Activated gamma-delta T cell treated with anti-CD3 and anti-CD28 coated beads, Interleukin-2, amount 50 U/mL, for 16 hours (primary cell): ENCODE measurements at places on chromosomes 16 and 17.
A peak's percentile ranks its signal among the peaks of the same experiment; 100 is the strongest.

- no peak for DNase-seq
Observed at GRCh38 chr17:70109497-70109896, 34.5 kb downstream of the KCNJ16 start.

GRCh38 chr16:67703626-67704025 lies 15.5 kb downstream of the GFOD2 start:
- no peak for DNase-seq

GRCh38 chr17:9643611-9644010 lies 1.7 kb upstream of the USP43 start:
- DNase-seq, result no peak

- no peak for DNase-seq
Observed at GRCh38 chr16:22665048-22665797, 148.7 kb upstream of the HS3ST2 start.

GRCh38 chr17:14197586-14197985 lies 39.1 kb downstream of the CDRT15 start:
- peak; percentile 37 for DNase-seq

DNA sequence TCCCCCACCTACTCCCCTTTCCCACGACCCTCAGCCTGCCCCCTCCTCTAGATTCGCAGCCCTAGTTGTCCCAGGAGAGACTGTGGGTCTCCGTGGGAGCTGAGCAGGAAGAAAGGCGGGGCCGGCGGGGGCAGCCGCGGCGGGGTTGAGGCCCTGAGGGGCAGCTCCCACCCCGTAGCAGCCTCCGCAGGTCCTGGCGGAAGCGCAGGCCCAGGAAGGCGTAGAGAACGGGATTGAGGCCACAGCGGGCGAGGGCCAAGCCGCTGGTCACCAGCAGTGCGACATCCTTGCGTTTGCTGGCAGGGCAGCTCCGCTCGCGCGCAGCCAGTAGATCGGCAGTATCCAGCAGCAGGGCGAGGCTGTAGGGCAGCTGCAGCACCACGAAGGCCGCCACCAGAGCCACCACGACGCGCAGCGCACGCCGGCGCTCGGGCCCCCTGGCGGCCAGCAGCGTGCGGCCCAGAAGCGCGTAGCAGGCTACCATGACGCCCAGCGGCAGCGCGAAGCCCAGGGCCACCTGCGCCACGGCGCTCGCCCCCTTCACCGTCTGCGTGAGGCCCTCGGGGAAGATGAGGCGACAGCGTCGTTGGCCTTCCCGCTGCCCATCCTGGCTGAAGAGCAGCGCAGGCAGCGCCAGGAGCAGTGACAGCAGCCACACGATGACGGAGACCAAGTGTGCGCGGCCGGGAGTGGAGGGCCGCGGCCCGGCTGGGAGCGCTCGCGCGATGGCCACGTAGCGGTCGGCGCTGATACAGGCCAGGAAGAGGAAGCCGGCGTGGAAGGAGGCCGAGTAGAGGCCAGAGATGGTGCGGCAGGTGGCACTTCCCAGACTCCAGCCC lies 1.9 kb downstream of the CCR10 start:
- DNase-seq, result peak; percentile 58

DNA sequence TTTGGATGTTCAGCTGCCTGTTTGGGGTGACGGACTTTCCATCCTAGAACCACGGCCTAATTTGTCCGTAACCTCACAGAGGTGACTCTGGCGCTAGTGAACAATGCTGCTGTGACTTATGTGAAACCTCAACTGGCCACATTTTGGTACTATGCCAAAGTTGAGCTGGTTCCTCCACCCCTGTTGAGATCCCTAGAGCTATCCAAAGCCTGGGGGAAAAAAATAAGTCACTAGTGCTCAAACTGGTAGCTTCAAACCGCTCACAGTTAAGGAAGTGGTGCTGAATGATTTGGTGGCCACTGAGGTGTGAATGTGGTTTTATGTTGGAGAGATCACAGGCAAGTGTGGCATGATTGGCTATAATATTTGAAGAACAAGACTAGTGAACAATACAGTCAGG lies 11.3 kb upstream of the TUBG2 start:
- DNase-seq, result no peak

GRCh38 chr16:14351647-14352046 lies 278.4 kb downstream of the PARN start:
- no peak for DNase-seq

DNA sequence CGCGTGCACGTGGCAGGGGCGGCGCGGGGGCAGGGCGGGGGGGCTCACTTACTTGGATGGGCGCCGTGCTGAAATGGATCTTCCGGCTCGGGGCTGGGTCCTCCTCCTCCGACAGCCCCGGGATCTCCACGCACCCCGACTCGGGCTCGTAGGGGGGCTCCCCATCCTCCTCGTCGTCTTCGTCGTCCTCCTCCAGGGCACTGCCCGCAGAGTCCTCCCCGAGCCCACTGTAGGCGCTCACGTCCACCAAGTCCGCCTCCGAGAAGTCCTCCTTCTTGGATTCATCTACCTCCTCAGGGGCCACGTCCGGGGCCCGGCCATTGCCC lies 1.4 kb downstream of the PPP1R9B start:
- DNase-seq, result no peak

GRCh38 chr16:12917653-12918052 lies 16.3 kb downstream of the SHISA9 start:
- DNase-seq, result no peak

DNA sequence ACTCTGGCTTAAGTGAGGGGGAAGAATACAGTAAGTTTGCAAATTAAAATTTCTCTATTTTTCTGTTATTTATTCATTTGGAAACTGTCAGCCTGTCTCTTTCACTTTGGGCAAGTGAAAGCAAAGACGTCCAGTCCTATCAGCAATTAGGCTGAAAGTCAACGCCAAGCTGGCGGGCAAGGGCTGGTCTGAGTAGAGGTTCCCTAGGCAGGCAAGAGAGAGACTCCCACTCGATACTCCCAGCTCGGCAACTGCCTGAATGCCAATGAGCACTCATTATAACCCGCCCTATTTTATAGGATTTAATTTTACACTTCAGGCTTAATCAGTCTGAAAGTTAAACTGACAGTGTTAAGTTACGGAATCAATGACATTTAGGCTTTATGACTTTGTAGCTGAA lies 14.3 kb upstream of the SLC38A8 start:
- DNase-seq, result no peak

- DNase-seq, result no peak
Observed at GRCh38 chr17:32771396-32771795, 105.5 kb downstream of the MYO1D start.

GRCh38 chr17:49390548-49391324 lies 23.9 kb downstream of the PHB1 start:
- DNase-seq, result no peak

DNA sequence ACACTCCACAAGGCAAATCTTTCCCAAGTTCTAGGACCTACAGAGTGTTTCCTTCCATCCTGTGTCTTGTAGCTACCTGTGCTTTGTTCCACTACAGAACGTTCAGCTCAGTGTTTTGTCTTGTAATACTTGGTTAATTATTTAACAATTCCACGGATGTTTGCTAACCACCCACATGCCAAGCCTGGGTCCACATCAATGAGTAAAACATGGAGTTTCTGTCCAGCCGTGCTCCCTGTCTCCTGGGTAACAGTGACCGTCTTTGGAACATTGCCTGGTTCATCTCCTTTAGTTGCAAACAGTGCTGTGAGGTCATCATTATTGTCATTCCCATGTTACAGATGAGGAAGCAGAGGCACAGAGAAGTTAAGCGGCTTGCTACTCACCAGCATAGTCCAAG lies 41.3 kb downstream of the IRF8 start:
- DNase-seq, result no peak

DNA sequence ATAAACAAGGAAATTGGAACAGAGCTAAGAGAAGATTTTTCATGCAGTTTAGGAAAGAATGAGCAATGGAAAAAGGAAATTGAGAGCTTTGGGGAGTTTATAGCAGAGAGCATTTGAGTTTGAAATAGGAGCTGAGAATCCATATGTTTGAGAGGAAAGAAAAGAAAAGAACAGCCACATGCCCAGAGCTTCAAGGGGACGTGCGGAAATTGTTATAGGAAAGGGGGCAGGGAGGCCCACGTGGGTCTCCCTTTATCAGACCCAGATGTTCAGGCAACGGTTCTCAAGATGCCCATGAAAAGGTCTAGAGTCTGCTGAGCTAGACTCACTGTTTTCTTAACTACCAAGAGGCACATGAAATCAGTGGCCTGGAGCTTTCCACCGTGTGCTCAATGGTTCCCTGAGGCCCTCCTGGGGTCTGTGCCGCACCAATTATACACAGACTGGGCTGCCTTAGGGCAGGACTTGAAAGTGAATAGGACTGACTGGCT lies 31.2 kb downstream of the CHD9 start:
- DNase-seq, result no peak

- DNase-seq, result no peak
Observed at GRCh38 chr16:57981636-57982035, 10.7 kb upstream of the CNGB1 start.
